Smooth muscle cell of bladder (primary cell): ENCODE measurements at places on chromosomes 7 and 10. TPM values are rescaled to one million over a fixed set of nuclear protein-coding genes. Genes with fewer than 3 reads are reported as not detected.

KLF14 gene
- total RNA-seq: 0.09 TPM in 1 of 2 replicates, not detected in the other

MYPN gene
- total RNA-seq: 0.09 and 0.14 TPM in 2 replicates

ACADSB gene
- 6.8 and 8.0 TPM in 2 replicates for total RNA-seq

WASHC2C gene
- 40.5 and 54.4 TPM in 2 replicates for total RNA-seq
